OCI-M1 (cell line): ENCODE measurements at places on chromosomes 3 and 15.

DNA sequence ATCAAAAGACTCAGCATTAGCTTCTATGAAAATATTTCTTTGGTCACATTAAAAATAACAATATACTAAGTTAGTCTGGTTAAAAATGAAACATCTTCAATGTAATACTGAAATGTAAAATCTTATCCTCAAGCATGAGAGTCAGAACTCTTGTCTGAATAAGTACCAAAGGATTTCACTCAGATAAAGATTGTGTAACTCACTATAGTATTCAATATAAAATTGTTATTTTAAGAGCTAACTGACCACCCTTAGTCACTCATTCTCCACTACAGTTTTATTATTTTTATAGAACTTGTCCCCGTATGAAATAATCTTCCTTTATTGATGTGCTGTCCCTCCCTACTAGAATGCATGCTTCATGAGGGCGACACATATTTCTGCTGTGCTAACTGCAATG is 426.3 kb downstream of the MECOM start:
- DNase-seq: no peak

GRCh38 chr15:76376816-76377215 is 40.2 kb downstream of the ISL2 start:
- DNase-seq: no peak

GRCh38 chr3:99430348-99431134 is 207.9 kb upstream of the COL8A1 start:
- no peak for DNase-seq

- peak; percentile 7 for DNase-seq
Observed at GRCh38 chr3:194369522-194370279, at the start of gene LRRC15. Gene LRRC15 (minus strand): TSS chr3:194369743. CDS start chr3:194361043, 8,700 bp downstream.

GRCh38 chr3:43632269-43632733 is 10.5 kb upstream of the ANO10 start:
- no peak for DNase-seq

GRCh38 chr3:69504232-69504631 is 118.3 kb upstream of the FRMD4B start:
- DNase-seq: no peak

- peak; percentile 16 for DNase-seq
Observed at GRCh38 chr15:93954985-93955571, 276.3 kb upstream of the MCTP2 start.

DNA sequence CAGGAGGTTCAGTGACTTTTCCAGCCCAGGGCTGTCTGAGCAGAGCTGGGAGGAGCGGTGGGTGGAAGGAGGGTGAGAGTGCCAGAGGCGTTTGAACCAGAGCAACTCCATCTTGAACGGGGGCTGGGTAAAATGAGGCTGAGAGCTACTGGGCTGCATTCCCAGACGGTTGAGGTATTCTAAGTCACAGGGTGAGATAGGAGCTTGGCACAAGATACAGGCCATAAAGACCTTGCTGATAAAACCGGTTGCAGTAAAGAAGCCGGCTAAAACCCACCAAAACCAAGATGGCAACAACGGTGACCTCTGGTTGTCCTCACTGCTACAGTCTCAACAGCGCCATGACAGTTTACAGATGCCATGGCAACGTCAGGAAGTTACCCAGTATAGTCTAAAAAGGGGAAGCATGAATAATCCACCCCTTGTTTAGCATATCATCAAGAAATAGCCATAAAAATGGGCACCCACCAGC is 60.2 kb downstream of the ABTB1 start:
- peak; percentile 48 for DNase-seq

- no peak for DNase-seq
Observed at GRCh38 chr3:134277066-134277660, 26.5 kb upstream of the RYK start.

- DNase-seq: no peak
Observed at GRCh38 chr15:33738941-33739664, 229.2 kb upstream of the CHRM5 start.

DNA sequence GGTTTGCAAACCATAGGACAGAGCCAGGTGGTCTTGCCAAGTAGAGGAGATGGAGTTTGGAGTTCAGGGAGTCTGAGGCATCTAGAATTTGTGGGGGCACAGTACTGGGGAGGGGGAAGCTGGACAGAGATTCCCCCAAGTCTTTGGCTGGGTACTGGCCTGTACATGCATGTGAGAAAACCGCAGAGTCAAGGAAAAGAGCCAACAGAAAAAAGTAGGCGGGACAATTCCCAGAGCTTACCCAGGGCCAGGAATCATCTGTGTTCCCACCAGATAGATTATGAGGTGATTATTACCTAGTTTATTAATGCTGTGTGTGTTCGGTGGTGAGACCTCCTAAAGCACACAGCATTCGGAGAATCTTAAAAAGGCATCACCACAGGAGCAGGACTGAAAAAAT is 11.3 kb downstream of the LYSMD4 start:
- no peak for DNase-seq

GRCh38 chr3:179224584-179224983 is 26.3 kb downstream of the KCNMB3 start:
- DNase-seq: no peak

- DNase-seq: no peak
Observed at GRCh38 chr3:55631766-55632331, 144.7 kb upstream of the WNT5A start.

- no peak for DNase-seq
Observed at GRCh38 chr3:37806505-37807200, 55.0 kb upstream of the CTDSPL start.

- no peak for DNase-seq
Observed at GRCh38 chr3:160648701-160649100, 28.3 kb upstream of the ARL14 start.

- no peak for DNase-seq
Observed at GRCh38 chr3:99635348-99635747, 3.0 kb upstream of the COL8A1 start.

GRCh38 chr3:128372281-128372680 is 94.4 kb downstream of the DNAJB8 start:
- DNase-seq: no peak
